ENCODE measurements at places on chromosomes 1 and 21.

- no peak for DNase-seq
Measured at GRCh38 chr1:91160363-91161075, 138.7 kb upstream of the ZNF644 start.

DNA sequence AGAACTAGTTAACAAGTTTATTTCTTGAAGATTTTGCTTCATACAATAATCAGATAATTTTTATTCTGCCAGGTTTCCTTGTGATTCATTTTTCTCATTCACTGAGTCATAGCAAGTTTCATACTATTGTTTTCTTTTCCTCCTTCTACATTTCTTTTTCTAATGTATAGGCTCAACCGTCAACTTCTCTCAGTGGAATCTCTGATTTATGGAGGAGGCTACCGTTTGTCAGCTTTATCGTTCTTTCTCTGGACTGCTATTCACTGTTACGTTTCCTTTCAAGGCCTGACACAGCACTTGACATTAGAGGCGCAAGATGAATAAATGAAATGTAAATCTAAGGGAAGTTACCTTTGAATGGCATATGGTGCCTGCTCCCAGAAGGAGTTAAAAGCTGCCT, 284.3 kb upstream of the NR5A2 start:
- DNase-seq: no peak

- no peak for DNase-seq
Measured at GRCh38 chr1:81312272-81312754, 488.4 kb upstream of the ADGRL2 start.

GRCh38 chr1:197982256-197982655, 65.1 kb downstream of the LHX9 start:
- DNase-seq: no peak

- no peak for DNase-seq
Measured at GRCh38 chr1:47867438-47868347, 129.5 kb downstream of the TRABD2B start.

- DNase-seq: no peak
Measured at GRCh38 chr1:198672124-198672523, 33.3 kb downstream of the PTPRC start.

DNA sequence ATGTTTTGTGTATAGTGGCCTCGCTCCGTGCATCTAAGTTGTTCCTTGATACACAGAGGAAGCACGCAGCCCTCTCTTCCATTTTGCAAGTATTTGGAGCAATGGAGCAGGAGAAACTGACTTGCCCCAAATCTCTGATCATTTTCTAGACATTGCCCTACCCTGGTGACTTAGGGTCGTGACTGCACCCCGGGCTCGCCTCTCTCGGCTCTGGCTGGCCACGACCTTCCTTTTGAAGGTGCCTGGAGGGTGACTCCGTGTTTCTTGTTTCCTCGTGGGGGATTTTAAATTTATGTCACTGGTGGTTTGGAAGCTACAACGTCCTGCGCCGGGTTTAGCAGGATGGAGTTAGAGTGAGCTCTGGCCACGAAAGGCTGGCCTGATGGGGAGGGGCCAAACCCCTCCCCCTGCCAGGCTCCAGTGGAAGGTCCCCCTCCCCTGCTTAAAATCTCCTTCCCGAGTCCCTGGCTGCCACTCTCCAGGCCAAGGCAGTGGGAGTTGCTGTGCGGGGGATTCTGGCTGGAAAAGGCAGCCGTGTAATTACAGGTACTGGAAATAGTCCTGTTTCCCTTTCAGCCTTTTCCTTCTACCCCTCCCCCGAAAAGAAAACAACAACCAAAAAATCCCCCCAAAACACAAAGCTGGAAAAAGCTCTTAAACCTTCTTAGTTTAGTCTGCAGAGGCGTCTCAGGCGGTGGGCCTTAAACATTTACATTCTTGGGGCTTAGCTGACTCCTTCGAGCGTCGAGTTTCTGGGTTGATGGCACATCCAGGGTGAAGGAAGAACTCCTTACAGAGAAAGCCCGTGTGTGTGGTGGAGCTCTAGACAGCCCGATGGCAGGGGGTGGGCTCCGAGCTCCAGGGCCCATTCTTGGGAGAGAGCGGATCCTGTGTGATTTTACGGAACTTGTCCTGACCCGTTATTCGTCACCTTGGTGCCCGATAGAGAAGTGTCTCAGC, 28.1 kb downstream of the SPSB1 start:
- DNase-seq: no peak

GRCh38 chr1:86778569-86779239, 74.3 kb downstream of the SH3GLB1 start:
- DNase-seq: no peak

- DNase-seq: no peak
Measured at GRCh38 chr1:47651311-47652089, 213.7 kb downstream of the FOXD2 start.

- DNase-seq: no peak
Measured at GRCh38 chr1:209858561-209859103, 30.9 kb downstream of the UTP25 start.

GRCh38 chr1:6385488-6386191, 7.9 kb downstream of the ACOT7 start:
- DNase-seq: no peak
